ENCODE measurements at places on chromosomes 7 and 10.

GRCh38 chr10:621981-622740 is 67.3 kb downstream of the DIP2C start:
- no peak for DNase-seq

- DNase-seq, result peak; percentile 87
Observed at GRCh38 chr10:52883996-52884871, 111.7 kb upstream of the MBL2 start.

DNA sequence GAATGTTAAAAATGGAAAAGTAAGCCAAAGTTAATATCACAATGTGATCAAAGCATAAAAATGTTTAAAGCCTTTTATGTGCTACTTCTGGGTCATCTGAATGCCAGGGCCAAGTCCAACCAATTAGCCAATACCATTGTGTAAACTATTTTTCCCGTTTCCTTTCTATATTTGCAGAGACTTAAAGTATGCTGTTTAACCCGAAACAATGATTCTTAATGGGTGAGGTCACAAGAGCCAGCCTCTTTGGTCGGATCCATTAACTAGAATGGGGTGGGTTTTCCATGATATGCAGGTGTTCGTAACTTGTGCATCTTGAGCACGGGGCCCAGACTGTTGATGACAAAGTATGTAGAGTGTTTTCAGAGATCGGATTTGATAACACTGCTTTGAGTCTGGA is 111.3 kb upstream of the IGFBP3 start:
- no peak for DNase-seq

DNA sequence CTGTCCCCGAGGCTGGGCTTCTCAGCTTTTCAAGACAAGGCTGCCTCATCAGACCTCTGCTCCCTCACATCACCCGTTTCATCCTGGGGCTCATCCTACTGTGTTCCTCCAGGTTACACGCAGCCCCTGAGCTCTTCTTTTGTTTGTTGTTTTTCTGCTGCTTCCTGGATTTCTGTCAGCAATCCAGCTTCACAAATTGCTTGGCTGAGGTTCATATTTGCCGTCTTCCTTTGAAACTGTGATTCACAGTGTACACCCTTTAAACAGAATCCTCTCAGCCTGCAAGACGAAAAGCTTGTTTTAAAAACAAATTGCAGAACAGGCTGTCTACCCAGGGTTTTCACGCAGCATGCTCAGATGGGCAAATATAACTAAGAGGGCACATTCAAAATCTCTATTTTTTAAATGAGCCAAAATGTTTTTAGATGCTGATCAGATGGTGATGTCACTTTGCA is 39.1 kb upstream of the PARD3 start:
- no peak for DNase-seq

GRCh38 chr10:42802876-42803275 is 20.3 kb downstream of the BMS1 start:
- no peak for DNase-seq

GRCh38 chr10:22560096-22560912 is 154.1 kb downstream of the PIP4K2A start:
- no peak for DNase-seq

- DNase-seq, result no peak
Observed at GRCh38 chr10:29256586-29256985, 32.3 kb upstream of the LYZL1 start.

DNA sequence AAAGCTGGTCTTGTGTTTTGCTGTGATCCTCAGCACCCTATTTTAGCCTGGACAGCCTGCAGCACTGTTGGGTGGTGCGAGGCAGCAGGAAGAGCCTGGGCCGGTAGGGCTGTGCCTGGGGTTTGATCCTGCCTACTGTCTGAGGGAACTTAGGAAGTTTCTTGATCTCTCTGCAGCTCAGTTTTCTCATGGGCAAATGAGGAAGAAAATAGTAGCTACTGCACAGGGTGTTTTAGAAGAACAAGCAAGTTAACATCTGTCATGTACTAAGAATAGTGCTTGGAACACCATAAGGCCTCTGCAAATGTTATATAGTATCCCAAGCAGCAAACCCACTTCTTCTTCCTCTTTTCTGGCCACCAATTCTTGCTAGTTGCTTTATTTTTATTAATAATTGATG is 12.0 kb upstream of the AGR2 start:
- DNase-seq, result no peak

DNA sequence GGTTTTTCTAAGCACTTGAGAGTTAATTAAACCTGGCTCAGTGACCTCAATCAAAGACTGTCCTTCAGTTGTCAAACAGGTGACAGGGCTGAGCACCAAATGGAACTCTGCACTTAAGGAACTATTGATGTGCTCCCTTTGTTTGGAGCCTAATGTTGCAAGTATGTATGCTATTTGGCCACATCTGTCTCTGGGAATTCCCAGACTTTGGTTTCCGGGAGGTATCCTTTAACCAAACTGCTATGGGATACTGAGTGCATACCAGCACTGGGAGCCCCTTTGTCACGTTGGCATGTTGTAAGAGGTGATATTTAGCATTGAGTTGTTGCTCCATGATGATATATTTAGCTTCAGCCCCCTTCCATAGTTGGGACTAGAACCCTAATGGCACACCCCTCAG is 25.2 kb downstream of the ASZ1 start:
- no peak for DNase-seq

DNA sequence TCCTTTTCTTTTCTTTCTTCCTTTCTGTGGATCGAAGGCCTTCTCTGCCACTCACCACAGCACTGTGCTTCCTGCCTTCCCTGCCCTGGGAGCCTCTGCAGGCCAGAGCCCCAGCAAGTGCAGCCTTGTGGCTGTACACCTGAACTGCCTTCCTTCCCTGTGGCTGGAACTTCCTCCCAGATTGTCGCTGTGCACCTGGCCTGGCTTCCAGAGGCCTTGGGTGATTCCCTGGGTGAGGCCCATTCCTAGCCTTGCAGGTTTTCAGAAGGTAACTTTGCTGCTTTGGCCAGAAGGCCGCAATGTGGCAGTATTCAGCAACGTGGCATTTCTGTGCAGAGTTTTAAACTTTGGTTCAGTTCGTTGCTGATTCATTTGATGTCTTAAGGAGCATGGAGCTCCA is 50.1 kb upstream of the RASGEF1A start:
- DNase-seq, result no peak

DNA sequence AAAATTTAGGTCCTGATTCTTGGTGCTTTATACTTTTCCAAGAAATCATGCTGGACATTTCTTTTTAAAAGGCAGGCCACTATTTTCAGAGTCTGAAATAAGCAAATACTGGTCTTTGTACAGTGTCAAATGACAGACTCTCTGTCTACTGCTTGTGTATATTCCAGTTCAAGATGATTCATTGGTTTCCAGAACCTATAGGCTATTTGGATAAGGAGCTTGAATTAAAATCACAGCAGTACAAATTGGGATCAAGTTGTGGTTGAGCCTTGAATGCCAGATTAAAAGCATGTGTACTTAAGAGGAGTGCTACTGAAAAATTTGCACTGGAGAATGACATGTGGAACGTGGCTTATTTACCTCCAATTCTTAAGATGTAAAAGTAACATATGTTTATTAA is 10.7 kb downstream of the KMT2E start:
- DNase-seq, result no peak

- DNase-seq, result no peak
Observed at GRCh38 chr7:97096037-97096436, 21.5 kb upstream of the SDHAF3 start.

DNA sequence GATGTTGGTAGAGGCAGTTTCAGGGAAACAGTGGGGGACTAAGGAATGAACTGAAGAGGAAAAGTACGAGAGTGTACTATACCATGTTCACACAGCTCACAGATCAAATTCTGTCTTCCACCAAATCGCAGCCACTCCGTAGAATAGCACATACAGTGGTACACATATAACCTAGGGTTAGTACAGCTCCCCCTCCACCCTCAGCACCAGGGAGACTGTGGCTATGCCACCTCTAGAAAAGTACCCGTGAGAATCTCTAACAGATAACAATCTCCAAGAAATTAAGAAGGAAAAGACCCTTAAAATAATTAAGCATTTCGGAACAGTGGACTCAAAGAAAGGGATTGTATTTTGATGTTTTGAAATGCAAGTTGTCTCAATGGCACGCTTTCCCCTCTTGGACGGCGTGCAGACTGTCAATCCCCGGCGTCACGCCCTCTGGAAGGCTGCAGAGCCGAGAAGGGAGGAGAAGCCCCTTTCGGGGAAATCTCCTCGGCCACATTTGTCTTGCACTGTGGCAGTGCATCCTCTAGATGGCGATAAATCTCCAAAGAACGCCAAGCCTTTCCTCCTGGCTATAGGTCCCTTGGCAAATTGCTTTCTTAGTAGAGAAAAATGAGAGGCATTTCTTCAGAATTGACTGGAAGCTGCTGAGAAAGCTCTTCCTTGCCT is 345.0 kb downstream of the REEP3 start:
- peak; percentile 57 for DNase-seq

DNA sequence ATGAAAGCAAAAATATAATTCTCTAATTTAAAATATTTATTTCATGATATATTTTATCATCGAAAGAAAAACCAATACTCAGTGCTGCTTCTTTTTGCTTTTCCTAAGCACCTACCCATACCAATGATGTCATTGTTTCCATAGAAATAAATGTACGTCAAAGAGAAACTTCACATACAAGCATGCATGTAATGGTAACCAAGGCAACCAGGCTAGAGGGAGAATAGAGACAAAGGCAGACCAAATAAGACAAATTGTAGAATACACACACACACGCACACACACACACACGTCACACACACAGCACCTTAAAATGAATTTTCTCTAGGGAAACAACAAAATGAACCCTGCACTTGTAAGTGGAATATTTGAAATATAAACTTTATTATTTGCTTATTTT is 75.5 kb downstream of the MACC1 start:
- DNase-seq, result no peak

DNA sequence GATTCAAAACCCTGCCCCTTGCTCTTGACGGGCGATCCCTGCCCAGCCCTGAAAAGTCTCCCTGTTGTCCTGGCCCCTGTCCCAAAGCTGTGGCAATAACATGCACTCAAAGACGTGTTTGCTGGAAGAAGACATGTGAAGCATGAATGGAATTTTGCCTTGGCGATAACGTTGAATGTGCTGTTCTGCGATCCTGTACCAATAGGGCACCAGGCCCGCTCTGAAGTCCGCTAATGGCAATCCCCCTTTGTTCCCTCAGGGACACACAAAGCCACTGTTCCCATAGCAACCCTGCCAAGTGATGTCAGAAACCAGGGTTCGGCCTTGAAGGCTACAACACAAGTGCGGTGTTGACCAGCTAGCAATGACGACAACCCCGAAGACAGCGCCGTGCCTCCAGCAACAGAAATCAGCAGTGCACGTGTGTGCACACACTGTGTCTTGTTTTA is 284.6 kb downstream of the KLF6 start:
- peak; percentile 48 for DNase-seq

DNA sequence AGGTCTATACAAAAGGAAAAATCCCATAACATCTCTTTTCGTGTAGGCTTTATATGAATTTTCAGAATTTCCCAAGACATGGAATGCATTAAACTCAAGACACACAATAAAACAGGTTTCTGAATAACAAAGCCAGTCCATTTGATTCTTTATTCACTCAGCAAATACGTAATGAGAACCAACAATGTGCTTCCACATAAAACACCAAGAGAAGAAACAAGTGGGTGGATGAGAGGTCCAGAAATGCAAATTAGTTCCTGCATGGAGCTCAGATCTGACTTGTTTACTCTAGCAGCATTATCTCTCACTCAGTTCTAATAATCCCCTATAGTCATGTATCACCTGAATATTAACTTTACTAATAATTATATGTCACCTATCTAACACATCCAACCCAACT is 249.5 kb downstream of the LRRTM3 start:
- DNase-seq, result no peak

DNA sequence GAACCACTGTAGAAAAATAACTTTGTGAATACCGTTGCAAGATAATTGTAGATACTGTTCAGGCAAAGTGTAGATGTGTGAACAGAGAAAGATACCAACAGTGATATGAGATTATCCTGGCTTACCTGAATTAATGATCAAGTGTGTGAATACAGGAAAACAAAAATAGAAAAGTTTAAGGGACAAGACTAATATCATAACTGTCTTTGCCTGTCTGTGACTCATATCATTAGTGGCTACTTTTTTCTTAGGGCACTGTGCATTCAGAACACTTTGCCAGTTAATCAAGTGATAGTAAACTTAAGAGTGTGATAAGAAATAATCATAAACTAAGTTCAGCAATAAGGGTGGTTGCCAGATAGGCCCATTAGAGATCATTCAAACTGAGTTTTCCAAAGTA is 323.0 kb upstream of the LRGUK start:
- DNase-seq, result no peak

GRCh38 chr10:95408148-95408960 is 117.6 kb upstream of the PDLIM1 start:
- DNase-seq, result no peak

- no peak for DNase-seq
Observed at GRCh38 chr7:150462413-150462812, 12.0 kb downstream of the GIMAP8 start.

- no peak for DNase-seq
Observed at GRCh38 chr10:549391-549790, 140.1 kb downstream of the DIP2C start.

- DNase-seq, result no peak
Observed at GRCh38 chr7:39386718-39387117, 179.5 kb upstream of the YAE1 start.

- no peak for DNase-seq
Observed at GRCh38 chr10:126843299-126843934, 61.8 kb upstream of the DOCK1 start.

DNA sequence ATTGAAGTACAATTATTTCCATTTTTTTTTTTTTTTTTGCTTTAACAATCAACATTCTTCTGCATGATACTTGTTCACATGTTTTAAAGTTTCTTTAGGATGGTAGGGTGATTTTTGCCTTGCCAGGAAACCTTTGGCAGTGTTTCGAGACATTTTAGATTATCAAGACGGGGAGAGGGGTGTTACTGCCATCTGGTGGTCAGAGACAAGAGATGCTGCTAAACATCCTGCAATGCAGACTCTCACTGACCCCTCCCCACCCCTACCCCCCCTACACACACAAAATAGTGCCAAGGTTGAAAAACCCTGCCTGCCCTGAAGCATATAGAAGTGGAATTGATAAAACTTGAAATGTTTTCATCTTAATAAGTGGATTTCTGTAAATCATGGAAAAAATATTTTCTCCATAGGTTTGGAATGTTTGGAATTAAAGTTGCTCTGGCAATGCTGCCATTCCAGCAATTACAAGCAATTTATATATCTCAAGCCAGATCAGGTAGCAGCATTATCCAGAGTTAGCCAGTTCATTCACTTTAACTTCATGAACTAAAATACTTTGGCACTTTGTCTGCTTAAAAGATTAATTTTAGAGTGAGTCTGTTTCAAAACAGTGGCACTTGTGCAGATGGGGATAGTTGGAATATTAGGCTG is 62.1 kb downstream of the SDHAF3 start:
- DNase-seq, result peak; percentile 33

- DNase-seq, result no peak
Observed at GRCh38 chr10:48466611-48467240, 138.1 kb downstream of the ARHGAP22 start.

Data from iPS DF 6.9 (cell line).